ENCODE measurements at places on chromosomes 1 and 21. TPM values are rescaled to one million over a fixed set of nuclear protein-coding genes. Genes with fewer than 3 reads are reported as not detected.

GRCh38 chr1:154955039-154955717, 721 bp downstream of the PBXIP1 start:
- DNase-seq = peak; percentile 72

- no peak for DNase-seq
These were observed 81.8 kb downstream of the PEX14 start for GRCh38 chr1:10556430-10557005.

- DNase-seq = peak; percentile 32
These were observed 13.1 kb upstream of the SLC25A34 start for GRCh38 chr1:15722836-15723532.

- DNase-seq = no peak
These were observed 859 bp upstream of the LRRC8B start for GRCh38 chr1:89523572-89524368.

DNA sequence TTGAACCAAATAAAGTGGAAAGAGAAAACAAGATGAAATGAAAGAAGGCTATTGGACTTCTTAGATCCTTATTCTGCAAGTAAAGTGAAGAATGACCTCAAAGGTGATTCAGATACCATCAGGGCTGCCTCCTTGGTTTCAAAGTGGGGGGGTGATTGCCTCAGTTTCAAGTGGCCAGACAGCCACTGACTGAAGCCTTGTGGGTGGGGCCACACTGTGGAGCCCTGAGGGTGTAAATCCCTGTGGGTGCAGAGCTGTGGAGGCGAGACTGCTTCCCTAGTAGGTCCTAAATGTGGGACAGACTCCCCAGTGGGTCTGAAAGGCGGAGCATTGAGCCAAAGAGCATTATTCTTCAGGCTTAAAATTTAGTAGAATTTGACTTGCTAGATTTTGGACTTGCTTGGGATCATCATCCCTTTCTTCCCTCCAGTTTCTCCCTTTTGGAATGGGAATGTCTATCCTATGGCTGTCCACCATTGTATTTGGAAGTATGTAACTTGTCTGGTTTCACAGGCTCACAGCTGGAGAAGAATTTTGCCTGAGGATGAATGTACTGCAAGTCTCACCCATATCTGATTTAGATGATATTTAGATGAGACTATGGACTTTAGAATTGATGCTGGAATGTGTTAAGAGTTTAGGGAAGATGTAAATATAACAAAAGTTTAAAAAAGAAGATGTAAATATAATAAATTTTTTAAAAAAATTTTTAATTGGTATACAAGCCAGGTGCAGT, 71.6 kb upstream of the SOX13 start:
- DNase-seq = no peak

- no peak for DNase-seq
These were observed 263.7 kb downstream of the TNR start for GRCh38 chr1:175479521-175480342.

The SHISAL2A gene
- total RNA-seq = 2.2 TPM

The LCE6A gene
- total RNA-seq = not detected

DNA sequence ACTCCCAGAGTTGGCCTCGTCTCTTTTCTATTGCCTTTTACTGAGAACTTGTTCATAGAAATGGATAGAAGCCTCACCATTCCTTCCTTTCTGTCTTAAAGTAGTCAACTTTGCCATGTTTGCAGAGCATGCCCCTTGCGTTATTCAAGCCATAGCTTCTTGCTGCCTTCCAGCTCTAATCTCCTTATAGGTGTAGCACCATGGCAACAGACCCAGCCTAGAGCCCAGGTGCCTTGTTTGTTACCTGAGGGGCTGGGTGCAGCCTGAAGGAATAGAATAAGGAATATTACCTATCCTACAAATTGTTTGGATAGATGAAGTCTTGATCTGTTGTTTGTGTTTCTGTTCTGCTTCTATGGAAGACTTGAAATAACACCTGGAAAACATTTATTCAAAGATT, 59.9 kb downstream of the CLEC20A start:
- no peak for DNase-seq

The MDM4 gene
- 58.7 TPM for total RNA-seq

DNA sequence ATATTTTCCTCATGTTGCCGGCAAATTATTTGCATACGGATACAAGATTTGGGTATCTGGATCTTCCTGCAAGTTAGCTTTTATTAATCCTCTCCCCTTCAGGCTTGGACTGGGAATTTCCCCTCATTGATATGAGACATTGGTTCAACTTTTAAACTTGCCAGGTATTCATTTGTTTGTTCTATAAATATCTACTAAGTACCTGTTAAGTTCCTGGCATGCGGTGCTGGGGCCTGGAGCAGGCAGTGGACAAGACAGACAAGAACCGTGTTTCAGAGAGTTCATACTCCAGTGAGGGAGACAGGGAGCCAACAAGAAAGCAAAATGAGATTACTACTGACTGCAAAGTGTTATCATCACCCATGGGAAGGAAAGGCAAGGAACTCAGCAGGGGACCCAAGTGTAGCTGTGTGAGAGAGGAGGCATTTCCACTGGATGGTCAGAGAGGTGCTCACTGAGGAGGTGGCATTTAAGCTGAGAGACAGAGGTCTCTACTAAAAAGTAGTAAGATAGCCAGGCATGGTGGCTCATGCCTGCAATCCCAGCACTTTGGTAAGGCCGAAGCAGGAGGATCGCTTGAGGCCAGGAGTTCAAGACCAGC, 39.1 kb upstream of the FHAD1 start:
- DNase-seq = no peak

The SPRR5 gene
- total RNA-seq = not detected
